ENCODE measurements at places on chromosomes 12 and 14.

DNA sequence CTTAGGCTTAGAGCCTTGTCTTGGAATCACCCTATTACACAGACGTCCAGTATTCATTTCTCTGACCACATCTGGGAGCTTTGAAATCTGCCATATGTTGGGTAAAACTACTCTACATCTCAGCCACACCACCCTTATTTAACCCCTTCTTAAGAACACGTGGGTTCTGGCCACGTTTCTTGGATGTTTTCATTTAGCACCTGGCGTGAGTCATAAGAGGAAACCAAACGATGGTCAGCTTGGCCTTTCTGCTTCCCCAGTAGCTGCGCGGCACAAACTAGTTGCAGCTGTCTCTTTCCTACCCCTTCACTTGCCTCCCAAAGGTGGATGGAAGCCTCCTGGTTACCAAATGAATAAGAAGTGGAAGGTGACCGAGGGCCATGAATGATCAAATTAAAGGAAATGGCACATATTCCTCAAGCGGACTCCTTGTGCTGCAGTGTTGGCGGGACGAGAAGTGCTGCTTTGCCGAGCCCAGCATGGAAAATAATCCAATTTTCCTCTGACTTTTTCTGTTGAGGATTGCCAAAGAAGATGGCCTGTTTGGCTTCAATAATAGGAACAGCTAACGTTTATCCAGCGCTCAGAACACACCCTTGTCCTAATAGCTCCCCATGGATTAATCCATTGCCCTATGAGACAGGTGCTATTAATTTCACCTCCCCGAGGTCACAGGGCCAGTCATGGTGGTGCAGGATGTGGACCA, 154.1 kb downstream of the ZNF664 start:
- DNase-seq: no peak

DNA sequence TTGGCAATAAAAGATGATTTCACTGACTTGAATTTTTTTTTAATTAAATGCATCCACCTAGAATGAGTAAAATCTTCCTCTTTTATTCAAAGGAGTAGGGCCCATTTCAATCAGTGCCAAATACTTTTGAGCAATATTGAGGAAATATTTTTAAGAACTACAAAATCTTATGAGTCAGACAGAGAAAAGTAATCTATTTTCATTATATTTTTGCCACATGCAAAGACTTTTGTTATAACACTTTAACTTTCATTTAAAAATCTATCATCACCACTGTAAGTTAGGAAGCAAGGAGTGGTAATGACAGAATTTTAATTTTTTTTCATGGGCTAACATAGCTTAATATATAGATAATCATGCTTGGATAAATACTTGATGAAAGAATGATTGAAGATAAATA, 345.2 kb upstream of the KITLG start:
- DNase-seq: no peak

- DNase-seq: no peak
Observed at GRCh38 chr12:34399631-34400410, 377.5 kb downstream of the ALG10 start.

- no peak for DNase-seq
Observed at GRCh38 chr12:111655356-111655755, 30.4 kb downstream of the BRAP start.

- no peak for DNase-seq
Observed at GRCh38 chr12:38998887-38999482, 93.6 kb upstream of the CPNE8 start.

GRCh38 chr14:92950773-92951172, 27.8 kb downstream of the CHGA start:
- no peak for DNase-seq

DNA sequence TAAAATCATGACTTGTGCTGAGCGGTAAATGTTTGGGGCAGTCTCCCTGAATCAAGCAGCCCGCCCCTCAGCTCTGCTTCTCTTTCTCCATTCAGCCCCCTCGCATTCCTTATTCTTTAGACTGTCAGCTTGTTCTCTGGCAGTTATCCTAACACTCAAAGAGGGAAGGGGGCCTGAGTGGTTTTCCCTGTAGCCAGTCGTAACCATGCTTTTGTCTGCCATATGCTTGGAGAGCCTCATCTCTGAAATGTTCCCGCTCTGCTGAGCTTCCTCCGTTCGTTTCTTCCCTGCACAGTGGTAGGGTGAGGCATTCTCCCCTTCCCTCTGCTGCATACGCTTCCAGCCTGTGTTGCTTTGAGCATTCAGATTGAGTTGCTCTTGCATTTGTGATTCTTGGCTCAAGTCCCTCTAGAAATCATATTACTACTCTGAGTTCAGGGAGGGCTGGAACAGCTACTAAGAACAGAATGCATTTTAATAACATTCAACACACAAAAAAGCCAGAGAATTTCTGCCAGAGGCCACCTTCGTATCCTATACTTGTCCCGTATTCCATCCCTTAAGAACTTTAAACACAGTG, 119.7 kb downstream of the FBXL14 start:
- DNase-seq: no peak

DNA sequence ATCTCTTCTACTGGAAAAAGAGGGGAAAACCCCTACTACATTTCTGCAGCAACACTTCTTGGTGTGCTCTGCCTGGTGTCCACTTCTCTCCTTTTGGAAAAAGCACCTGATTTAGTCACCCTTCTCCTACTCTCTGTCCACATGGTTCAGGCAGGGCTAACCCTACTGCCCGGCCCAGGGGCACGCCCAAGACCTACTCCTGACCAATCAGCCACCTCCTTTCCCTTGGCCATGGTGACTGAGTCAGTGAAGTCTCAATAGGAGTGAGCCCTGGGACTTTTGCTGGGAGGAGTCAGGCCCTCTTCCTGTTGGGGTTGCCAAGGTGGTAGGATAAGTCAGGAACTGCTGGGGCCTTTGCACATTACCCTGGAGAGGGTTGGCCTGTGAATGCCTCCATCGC, 52.5 kb upstream of the MYL2 start:
- no peak for DNase-seq

- DNase-seq: no peak
Observed at GRCh38 chr12:122031342-122032216, 9.9 kb downstream of the BCL7A start.

DNA sequence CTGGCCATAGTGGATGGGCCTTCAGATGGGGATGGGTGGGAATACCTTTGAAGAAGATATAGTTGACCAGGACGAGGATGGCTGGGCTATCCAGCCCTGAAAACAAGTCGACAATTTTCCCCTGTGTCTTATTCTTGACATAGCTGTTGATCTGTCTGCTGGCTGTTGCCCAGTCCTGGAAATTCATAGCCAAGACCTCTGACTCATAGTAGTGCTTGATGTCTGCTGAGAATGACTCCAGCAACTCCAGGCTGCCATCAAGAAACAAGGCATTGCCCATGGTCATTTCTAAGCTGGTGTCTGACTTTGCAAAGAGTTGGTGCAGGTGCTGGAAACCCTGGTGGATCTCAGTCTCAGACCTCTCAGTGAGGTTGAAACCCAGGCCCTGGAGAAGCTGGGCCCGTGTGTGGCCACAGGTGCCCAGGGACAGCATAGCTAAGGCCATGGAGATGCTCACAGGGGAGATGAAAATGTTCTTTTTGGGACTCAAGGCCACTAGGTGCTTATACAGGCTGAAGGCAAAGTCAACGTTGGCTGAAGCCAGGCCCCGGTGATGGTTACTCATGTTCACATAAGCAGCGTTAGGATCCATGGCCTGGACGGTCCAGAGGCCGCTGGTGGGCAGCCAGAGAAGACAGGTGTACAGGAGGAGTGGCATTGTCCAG, 9.0 kb downstream of the SERPINA6 start:
- DNase-seq: no peak

DNA sequence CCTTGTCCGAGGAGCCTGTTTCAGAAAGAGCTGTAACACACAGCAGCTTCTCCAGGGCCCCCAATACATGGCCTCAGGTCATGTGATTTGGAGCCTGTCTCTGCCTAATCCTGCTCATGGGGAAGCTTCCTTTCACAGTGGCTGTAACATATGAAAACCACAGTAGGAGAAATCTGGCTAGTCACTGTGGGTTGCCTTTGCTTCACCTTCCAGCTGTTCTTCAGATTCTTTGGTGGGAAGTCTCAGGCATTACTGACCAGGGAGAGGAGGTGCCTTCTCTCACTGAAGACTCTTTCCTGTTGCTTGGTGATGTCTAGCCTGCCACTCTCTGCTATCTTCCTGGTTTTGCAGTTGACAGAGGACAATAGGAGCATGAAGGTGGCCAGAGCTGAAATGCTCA, 350.6 kb downstream of the DPF3 start:
- DNase-seq: no peak

DNA sequence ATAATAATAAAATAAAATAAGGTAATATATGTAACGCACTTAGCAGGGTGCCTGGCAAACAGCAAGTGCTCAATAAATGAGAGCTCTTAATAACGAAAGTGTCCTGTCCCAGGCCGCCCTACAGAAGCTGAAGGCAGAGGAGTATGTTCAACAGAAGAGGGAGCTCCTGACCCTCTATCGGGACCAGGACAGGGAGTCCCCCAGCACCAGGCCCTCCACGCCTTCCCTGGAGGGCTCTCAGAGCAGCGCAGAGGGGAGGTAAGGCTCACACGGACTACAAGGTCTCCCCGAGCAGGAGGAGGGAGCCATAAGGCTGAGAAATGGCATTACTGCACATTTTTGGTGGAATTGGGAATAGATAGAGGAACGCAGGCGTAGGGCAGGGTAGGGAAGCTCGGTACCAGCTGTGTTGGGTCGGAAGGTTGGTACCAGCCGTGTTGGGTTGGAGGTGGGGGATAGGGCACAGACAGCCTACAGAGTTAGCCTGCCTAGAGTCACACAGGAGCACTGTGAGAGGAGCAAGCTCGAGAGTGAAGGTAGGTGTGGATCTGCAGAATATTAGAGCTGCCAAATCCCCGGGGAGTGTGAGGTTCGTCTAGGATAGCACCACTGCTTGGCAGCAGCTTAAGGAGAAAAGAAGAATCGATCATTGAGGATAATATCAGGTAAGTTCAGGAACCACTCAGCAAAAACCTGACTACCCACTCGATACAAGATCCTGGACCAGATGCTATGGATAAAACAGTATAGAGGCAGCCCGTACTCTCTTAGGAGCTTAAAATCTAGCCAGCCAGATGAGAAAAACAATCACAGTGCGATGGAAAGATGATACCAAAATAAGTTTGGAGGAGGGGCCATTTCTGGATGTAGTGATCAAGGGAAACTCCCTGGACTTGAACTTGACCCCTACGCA, 15.3 kb downstream of the TNFRSF1A start:
- peak; percentile 8 for DNase-seq

GRCh38 chr14:96745500-96746051, 51.6 kb upstream of the VRK1 start:
- no peak for DNase-seq

DNA sequence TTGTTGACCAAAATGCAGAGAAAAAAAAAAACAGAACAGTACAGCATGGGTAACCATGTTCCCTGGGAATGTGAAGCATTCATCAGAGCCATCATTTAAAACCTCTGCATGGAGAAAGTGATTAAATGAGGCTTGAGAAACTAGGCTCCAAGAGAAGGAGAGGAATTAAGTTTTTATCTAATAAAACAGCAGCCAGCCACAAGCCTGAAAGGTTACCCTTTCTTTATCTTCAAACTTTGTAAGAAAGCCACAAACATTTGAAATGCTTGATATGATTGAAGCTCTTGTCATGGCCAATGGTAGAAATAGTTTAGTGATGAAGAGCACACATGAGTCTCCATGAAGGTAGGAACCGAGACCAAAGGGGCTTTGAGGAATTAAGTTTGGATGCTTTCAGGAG, 144.9 kb upstream of the SYT1 start:
- no peak for DNase-seq

DNA sequence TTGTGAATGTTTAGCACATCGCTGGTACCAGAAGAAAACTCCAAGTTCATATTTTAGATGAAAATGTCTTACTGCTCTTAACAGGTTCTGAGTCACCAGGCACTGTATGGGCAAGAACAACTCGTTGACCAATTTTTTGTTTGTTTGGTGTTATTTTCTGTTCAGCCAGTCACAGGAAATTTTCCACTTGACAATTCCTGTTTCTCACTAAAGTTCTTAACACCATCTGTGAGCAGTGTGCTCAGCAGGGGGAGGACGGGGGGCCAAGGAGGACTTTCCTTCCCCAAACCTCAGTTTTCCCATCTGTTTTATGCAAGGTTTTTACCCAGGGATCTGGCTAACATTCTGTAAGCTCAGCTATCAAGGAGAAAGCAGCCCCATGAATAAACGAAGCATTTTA, 3.0 kb downstream of the NUAK1 start:
- no peak for DNase-seq

GRCh38 chr14:69797573-69798338, 715 bp upstream of the SLC10A1 start:
- DNase-seq: no peak
